Breast epithelium (tissue), 4 donors: ENCODE measurements at places on chromosomes 12 and 14. TPM values are rescaled to one million over a fixed set of nuclear protein-coding genes. Genes with fewer than 3 reads are reported as not detected.

The FSCB gene
- 0.59 TPM for total RNA-seq

The C12orf54 gene
- total RNA-seq, result not detected

The OR6C3 gene
- not detected for total RNA-seq

The CIROP gene
- not detected for total RNA-seq

The CLEC7A gene
- total RNA-seq, result 14.7 TPM

The MANSC4 gene
- not detected for total RNA-seq

The KRT2 gene
- total RNA-seq, result not detected

The ARHGAP5 gene
- total RNA-seq, result 121 TPM

The PPM1A gene
- total RNA-seq, result 53.8 TPM

The LGR5 gene
- total RNA-seq, result 0.80 TPM

The SYCP3 gene
- 0.33 TPM for total RNA-seq

The SPTLC2 gene
- total RNA-seq, result 31.2 TPM

The RFX4 gene
- total RNA-seq, result 0.64 TPM

The TCL1B gene
- total RNA-seq, result not detected

The RAPGEF3 gene
- 60.3 TPM for total RNA-seq

The ACSM4 gene
- total RNA-seq, result not detected

The GSC gene
- 9.8 TPM for total RNA-seq

The TAS2R43 gene
- total RNA-seq, result 9.2 TPM

The PLEKHA5 gene
- total RNA-seq, result 49.8 TPM

The LBHD2 gene
- not detected for total RNA-seq

The ANO4 gene
- total RNA-seq, result 0.33 TPM

The SIVA1 gene
- 225 TPM for total RNA-seq

The GAS2L3 gene
- 2.3 TPM for total RNA-seq

The MYO1H gene
- 2.0 TPM for total RNA-seq

The SERPINA9 gene
- not detected for total RNA-seq

The MON2 gene
- 85.0 TPM for total RNA-seq

The LMBR1L gene
- 73.0 TPM for total RNA-seq

The RHEBL1 gene
- 1.3 TPM for total RNA-seq

The PRDM4 gene
- total RNA-seq, result 31.1 TPM

The CLEC1B gene
- not detected for total RNA-seq

The NGB gene
- not detected for total RNA-seq

The CIDEB gene
- 8.0 TPM for total RNA-seq

The ARMH4 gene
- total RNA-seq, result 5.4 TPM

The MGP gene
- 330 TPM for total RNA-seq

The EML1 gene
- 25.9 TPM for total RNA-seq

The PACS2 gene
- total RNA-seq, result 46.0 TPM

The ZDHHC22 gene
- not detected for total RNA-seq

The BDKRB1 gene
- 5.9 TPM for total RNA-seq

The ZNF140 gene
- total RNA-seq, result 22.3 TPM

The REP15 gene
- 0.64 TPM for total RNA-seq

The MMP17 gene
- total RNA-seq, result 2.9 TPM

The MDGA2 gene
- total RNA-seq, result not detected

The C12orf56 gene
- not detected for total RNA-seq

The TAMALIN gene
- 27.2 TPM for total RNA-seq

The LYZ gene
- total RNA-seq, result 57.1 TPM

The IGF1 gene
- total RNA-seq, result 108 TPM

The PNMA1 gene
- total RNA-seq, result 19.3 TPM

The RHNO1 gene
- total RNA-seq, result 18.4 TPM

The C12orf50 gene
- not detected for total RNA-seq

The FBXO34 gene
- total RNA-seq, result 31.8 TPM

The ISM2 gene
- total RNA-seq, result not detected

The TSPAN11 gene
- total RNA-seq, result 0.48 TPM

The GLS2 gene
- total RNA-seq, result 4.6 TPM

The CCDC38 gene
- not detected for total RNA-seq

The NFATC4 gene
- 28.6 TPM for total RNA-seq
